ENCODE measurements at places on chromosomes 6 and 20. TPM values are rescaled to one million over a fixed set of nuclear protein-coding genes. Genes with fewer than 3 reads are reported as not detected.

The PDSS2 gene
- total RNA-seq: 15.4 TPM

The EPHA7 gene
- total RNA-seq: not detected

The OXT gene
- total RNA-seq: 0.68 TPM

The TREML1 gene
- total RNA-seq: not detected

The RCAN2 gene
- 0.37 TPM for total RNA-seq

The TRAPPC3L gene
- total RNA-seq: not detected

The ANKS1A gene
- total RNA-seq: 8.1 TPM

- peaks cover 7% of the 10 kb centered on the region for H3K27me3 ChIP-seq
- H3K36me3 ChIP-seq: no peaks in the 10 kb centered on the region
- peaks cover 14% of the 10 kb centered on the region for H3K4me1 ChIP-seq
Observed at GRCh38 chr6:36422714-36423100, 19.9 kb downstream of the PXT1 start.

DNA sequence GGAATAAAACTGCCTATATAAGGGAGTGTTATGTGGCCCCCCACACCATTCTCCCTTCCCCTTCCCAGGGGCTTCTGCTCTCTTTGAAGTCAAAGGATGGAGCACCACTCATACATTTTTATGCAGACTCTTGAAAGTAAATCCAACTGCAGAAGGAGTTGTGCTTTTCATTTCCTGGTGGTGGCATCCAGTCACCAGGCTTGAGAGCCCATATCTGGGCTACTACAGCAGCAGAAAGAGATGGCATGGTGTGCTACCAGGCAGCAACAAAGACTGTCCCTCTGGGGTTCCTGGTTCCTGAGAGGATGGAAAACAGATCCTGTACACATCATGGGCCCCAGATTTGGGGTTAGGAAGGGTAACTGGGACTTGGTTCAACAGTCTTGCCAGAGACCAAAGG is 226.4 kb downstream of the CLIC5 start:
- no peak overlapping the region for H3K27ac ChIP-seq
- no peak for DNase-seq
- H3K4me1 ChIP-seq: no peaks in the 10 kb centered on the region
- peaks cover 9% of the 10 kb centered on the region for H3K27me3 ChIP-seq
- H3K4me3 ChIP-seq: no peak overlapping the region

- H3K27me3 ChIP-seq: no peaks in the 10 kb centered on the region
- H3K27ac ChIP-seq: no peak overlapping the region
- no peak for DNase-seq
- H3K4me3 ChIP-seq: no peak overlapping the region
- H3K36me3 ChIP-seq: peaks cover 2% of the 10 kb centered on the region
Observed at GRCh38 chr6:79669766-79670165, 38.6 kb downstream of the SH3BGRL2 start.

DNA sequence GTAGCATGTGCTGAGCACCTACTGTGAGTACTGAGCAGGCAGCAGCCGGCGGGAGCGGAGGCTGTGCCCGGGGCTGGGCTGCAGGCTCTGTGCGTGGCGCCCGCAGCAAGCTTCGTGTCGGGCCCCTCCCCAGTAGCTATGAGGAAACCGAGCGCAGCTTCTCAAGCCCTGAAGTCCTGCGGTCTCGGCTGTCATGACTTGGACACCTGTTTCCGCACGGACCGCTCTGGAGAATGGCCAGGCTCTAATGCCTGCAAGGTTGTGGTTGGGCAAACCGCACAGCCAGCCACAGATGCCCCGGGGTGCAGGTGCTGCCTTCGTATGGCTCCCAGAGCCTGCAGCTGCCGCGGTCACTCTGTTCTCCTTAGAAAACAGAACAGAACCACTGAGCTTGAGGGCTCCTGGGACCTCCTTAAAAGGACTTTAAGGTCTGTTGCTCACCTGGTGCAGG is 33.7 kb downstream of the PYGB start:
- peaks cover 4% of the 10 kb centered on the region for H3K36me3 ChIP-seq
- H3K4me1 ChIP-seq: no peaks in the 10 kb centered on the region
- DNase-seq: peak; percentile 12
- H3K4me3 ChIP-seq: no peak overlapping the region
- H3K27ac ChIP-seq: no peak overlapping the region

GRCh38 chr6:160919723-160920440 is 71.7 kb upstream of the MAP3K4 start:
- H3K4me3 ChIP-seq: no peak overlapping the region
- peaks cover 8% of the 10 kb centered on the region for H3K27me3 ChIP-seq
- no peak for DNase-seq
- no peaks in the 10 kb centered on the region for H3K36me3 ChIP-seq
- no peaks in the 10 kb centered on the region for H3K4me1 ChIP-seq
- H3K27ac ChIP-seq: no peak overlapping the region

DNA sequence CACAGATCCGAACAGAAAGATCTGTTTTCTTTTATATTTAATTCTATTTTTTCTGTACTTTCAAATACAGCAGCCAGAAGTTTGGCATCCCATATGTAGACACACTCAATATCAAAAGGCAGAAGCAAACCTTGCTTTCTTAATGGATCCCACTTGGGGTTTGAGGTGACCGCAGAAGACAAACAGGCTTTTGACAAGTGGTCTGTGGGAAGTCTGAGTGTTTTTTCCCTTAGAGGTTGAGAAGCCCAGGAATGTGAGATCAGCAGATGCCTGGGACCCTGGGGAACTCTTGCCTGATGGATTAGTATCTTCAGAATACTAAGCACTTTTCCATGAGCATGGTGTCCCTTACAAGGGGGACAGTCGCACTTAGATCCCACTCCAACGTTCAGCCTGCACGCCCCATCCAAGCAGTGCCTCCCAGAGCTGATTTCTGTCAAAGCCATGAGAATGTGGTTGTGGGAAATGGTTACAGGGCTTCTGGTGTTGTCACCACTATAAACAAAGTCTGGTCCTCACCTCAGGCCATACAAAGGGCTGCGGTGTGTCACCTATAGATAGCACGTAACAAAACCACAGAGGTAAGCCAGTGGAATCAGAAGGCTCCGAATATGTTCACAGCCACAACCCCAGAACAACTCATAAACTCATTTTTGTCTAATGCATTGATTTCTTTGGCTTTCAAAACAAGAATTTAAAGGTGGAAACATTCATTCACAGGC is 12.7 kb downstream of the IL17F start:
- H3K4me3 ChIP-seq: no peak overlapping the region
- H3K4me1 ChIP-seq: peaks cover 23% of the 10 kb centered on the region
- H3K36me3 ChIP-seq: no peaks in the 10 kb centered on the region
- no peak overlapping the region for H3K27ac ChIP-seq
- peaks cover 69% of the 10 kb centered on the region for H3K27me3 ChIP-seq

DNA sequence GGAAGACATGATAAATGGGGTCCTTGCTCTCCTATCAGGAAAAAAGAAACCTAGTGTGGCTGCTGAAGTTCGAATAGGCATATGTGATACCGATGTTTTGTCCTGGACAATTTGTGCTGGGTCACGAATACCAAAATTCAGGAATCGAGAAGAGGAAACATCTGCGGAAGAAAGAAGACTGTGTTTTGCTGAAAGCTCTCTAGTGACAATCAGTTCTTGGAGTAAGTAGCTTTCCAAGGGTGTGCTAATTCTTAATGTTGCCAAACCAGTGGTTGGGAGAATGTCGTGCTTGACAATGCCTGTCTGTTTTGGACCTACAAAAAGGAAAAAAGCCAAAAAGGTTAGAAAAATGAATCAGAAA is 956.1 kb downstream of the PHF3 start:
- H3K4me1 ChIP-seq: no peaks in the 10 kb centered on the region
- H3K4me3 ChIP-seq: no peak overlapping the region

DNA sequence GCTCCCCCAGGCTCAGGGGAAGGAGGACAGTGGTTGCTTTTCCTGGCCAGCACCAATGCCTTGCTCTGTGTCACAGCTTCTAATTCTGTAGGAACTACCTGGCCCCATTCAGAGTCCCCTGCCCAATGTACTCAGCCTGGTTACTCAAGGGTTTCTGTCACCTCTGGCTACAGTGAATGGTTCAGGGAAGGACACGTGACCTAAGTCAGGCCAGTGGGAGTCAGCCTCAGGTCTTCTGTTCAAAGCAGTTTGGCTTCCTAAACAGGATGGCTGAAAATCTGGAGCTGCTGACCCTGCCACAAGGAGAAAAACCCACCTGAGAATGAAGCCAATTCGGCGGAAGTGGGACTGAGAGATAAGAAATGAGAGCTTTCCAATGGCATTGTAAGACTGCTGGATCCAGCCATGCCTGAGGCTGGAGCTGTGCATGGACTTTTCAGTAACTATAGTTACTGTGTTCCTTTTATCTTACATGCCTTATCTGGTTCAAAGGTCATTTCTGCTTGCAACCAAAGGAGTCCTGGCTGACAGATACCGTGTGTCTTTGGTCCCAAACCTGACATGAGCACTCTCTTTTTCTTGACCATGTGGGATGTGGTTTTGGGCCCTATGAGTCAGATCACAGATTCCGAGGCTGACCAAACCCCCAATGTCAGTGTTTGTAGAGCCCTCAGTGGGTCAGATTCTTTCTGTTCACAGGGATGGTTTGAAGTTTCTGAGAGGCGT is 104.3 kb downstream of the SULF2 start:
- H3K27ac ChIP-seq: no peak overlapping the region
- H3K4me1 ChIP-seq: no peaks in the 10 kb centered on the region
- H3K27me3 ChIP-seq: peaks cover 4% of the 10 kb centered on the region
- H3K36me3 ChIP-seq: no peaks in the 10 kb centered on the region

DNA sequence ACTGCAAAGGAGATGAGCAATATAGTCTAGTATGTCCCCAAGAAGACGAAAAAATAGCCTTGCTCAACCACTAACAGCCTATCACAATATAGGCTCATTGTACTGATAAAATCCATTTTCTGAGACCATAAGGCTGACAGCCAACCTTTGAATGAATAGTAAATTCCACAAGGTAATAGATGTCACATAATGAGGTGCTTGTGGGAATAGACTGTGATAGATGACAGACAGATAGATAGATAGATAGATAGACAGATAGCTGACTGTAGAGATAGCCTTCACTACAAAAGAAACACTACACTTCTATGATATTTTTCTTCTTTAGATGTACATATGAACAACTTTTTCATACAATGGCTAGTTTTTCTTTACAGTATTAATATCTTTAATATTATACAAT is 760.3 kb upstream of the NRSN1 start:
- H3K27me3 ChIP-seq: peaks cover 1% of the 10 kb centered on the region
- H3K4me3 ChIP-seq: no peak overlapping the region
- H3K4me1 ChIP-seq: no peaks in the 10 kb centered on the region
- H3K27ac ChIP-seq: no peak overlapping the region
- no peaks in the 10 kb centered on the region for H3K36me3 ChIP-seq
- no peak for DNase-seq

GRCh38 chr20:47150403-47151152 is 205.9 kb downstream of the ZMYND8 start:
- H3K36me3 ChIP-seq: no peaks in the 10 kb centered on the region
- DNase-seq: no peak
- H3K27me3 ChIP-seq: peaks cover 5% of the 10 kb centered on the region
- no peak overlapping the region for H3K4me3 ChIP-seq
- peaks cover 2% of the 10 kb centered on the region for H3K4me1 ChIP-seq

GRCh38 chr6:50907565-50907964 is 88.9 kb downstream of the TFAP2B start:
- H3K27me3 ChIP-seq: no peaks in the 10 kb centered on the region
- no peaks in the 10 kb centered on the region for H3K4me1 ChIP-seq
- no peaks in the 10 kb centered on the region for H3K36me3 ChIP-seq
- no peak for DNase-seq

Data from activated naive CD8-positive, alpha-beta T cell treated with anti-CD3 and anti-CD28 coated beads, Interleukin-2, amount 10 ng/mL, durations not matched to agents 7 days and 5 days (primary cell).